Stimulated activated CD4-positive, alpha-beta T cell treated with anti-CD3 and anti-CD28 coated beads, Interleukin-1b, Interleukin-23, amount 100 ng/mL, for 1 hour (primary cell): ENCODE measurements at places on chromosomes 5 and 9.

DNA sequence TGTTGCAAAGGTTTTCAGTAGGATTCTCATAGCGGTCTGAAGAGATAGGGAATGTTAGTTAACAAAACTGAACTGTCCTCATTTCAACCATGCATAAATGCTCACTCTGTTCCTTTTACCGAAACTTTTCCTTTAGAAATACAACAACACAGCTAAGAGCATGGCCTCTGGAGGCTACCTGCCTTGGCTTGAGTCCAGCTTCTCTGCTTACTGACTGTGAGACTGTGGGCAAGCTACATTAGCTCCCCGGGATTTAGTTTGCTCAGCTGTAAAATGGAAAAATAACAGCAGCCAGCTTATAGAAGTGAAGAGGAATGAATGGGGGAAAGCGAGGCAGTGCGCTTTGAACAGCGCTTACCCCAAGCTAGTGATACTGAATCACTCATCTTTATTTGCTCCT is 507.9 kb upstream of the DAP start:
- DNase-seq: no peak

DNA sequence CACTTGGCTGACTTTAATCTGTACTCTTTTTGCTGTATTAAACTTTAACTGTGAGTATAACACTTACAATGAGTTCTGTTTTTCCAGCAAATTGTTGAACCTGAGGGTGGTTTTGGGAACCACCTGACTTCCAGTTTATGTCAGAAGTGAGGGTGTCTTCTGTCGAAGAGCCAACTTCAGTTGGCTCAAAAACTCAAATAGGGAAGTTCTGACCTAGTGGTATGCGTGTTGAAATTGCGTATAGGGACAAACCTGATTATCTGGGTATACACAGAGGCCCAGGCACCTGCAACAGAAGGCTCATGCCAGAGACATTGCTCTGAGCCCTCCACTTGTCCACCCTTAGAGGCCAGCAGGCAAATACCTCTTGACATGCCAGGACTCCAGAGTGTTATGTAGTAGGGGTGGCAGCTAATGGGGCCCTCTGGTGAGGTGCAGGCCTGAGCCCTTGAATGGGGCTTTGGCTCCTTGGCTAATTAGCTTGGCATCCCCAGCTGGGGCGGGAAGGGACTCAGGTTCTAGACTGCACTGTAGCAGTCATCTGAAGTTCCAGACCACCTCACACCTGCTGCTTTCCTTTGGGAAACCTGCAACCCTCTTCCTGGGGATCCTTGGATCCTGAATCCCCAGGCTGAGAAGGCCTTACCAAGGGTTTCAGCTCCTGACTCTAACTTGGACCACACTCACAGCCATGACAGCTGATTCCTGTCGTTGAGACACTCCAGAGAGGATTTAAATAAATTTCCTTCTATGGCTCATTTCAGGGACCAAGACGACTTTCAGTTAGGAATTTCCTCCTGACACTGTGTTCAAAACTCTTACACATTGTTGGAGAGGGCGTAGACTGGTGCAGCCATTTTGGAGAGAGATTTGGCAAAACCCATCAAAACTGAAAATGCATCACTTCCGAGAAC is 189.6 kb downstream of the HSPA4 start:
- DNase-seq: no peak

DNA sequence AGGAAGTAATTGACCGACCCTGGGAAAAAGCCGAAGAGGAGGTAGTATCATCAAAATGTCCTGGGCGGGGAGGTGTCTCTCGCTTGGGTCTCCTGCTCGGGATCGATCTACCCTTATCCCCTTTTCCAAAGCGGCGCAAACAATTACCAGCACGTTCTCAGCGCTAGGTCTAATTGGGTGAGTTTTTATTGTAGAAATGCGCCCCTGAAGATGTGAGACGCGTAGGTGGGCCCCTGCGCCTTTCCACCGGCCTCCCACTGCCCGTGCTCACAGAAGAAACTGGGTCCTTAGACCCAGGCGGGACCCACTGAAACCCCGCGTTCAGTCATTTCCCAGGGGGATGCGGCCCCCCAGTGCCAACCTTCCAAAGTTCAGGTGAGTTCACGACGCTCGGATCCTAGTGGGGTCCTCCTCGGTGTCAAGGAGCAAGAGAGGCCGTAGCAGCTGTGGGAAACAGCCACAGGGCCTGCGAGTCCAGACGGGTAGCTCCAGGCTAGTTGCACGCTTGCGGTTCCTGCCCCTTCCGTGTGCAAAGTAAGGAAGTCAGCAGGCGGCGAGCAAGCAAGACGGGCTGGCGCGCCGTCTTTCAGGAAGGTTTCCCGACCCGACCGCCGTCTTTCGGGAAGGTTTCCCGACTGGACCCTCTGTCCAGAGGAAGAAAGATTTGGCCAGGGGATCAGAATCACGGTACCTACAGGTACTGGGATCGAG is 1.5 kb downstream of the SMIM32 start:
- no peak for DNase-seq

DNA sequence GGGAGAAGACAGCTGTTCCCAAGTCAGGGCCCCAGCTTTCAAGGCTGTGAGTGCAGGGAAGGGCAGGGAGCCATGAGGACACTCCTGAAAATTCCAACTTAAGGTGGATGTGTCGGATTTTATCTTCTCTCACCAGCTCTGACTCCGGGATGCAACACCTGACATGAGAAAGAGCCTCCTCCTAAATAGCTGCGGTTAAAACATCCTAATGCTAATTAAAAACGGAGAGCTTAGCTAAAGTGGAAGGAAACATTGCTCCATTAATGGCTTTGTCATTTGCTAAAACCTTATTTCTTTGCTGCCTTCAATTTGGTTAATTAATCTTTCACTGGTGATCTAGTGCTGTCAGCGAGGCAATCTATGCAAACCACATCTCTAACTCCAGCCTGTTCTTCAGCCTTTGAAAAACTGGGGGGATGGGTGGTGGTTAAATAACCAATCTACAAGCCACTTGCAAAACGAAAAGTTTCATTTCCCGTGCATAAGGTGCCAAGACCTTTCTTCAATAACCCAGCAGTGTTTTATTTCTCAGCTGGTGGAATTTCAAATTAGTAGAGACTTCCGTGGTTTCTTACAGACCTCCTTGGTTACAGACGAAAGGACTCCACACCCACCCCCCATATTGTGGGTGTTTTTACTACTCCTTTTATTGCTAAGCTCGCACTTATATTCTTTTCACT is 379.6 kb downstream of the MLLT3 start:
- DNase-seq: no peak

DNA sequence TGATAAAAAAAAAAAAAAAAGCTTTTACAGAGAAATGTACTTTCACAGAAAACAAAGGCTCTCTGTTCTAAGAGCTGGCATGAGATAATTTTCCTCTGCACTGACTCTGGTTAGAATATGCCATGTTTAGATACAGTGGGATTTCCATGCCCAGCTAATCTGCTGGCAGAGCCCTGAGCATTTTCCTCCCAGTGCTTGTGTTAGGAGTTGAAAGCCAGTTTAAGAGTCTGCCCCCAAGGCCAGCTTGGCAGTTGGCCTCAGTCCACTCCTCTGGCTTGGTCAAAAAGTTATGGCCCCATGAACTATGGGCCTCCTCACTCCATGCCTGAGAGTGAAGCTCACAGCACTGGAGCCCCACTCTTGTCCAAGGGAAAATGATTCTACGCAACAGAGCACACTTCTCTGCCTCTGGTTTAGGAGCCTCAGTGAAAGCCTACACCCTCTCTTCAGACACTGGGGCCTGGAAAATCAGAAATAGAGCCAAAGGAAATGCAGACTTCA is 21.9 kb downstream of the MOCS2 start:
- no peak for DNase-seq

GRCh38 chr5:159511570-159511969 is 181.3 kb upstream of the IL12B start:
- no peak for DNase-seq

DNA sequence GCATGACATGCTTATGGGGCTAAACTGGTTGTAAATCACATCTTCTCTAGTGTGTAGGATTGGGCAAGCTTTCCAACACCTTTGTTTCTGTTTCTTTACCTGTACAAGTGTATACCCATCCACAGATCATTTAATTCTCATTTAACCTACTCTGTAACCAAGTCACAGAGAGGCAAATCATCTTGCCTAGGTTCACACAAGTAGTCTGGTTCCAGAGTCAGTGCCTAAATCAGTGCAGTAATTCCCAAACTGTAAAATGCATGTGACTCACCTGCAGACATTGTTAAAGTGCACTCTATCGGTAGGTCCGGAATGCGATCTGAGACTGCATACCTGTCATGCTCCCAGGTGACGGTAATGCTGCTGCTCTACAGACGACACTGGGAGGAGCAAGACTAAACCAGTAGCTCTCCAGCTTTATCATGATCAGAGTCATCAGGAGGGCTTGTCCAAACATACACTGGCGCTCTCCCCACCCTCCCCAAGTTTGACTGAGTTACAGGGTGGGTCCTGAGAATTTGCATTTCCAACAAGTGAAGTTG is 107.9 kb upstream of the FREM1 start:
- no peak for DNase-seq

- no peak for DNase-seq
Measured at GRCh38 chr9:70902692-70903131, 218.7 kb downstream of the TRPM3 start.

GRCh38 chr5:172293054-172293744 is 9.6 kb upstream of the UBTD2 start:
- DNase-seq: no peak

DNA sequence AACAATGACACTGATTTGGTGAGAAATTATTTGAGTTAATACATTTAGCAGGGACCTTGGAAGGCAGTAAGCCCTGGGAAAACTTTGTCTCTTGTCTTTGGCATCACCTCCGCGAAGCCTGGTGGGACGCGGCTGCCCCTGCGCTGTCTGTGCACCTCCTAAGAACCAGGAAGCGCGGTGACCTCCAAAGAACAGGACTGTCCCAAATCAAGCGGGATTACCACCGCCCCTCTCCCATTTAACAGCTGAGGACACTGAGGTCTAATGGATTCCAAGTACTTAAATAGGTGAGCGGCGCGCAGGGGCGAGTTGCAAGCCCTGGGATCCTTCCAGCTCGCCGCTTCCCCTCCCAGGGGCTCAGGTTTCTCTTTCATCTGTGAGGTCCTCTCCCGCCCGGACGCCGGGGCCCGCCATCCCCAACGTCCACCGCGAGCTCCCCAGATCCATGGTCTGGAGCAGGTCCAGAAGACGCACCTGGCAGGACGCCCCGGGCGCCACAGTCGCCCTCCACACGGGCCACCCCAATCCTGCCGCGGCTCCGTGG is 432 bp downstream of the STARD4 start:
- DNase-seq: no peak

DNA sequence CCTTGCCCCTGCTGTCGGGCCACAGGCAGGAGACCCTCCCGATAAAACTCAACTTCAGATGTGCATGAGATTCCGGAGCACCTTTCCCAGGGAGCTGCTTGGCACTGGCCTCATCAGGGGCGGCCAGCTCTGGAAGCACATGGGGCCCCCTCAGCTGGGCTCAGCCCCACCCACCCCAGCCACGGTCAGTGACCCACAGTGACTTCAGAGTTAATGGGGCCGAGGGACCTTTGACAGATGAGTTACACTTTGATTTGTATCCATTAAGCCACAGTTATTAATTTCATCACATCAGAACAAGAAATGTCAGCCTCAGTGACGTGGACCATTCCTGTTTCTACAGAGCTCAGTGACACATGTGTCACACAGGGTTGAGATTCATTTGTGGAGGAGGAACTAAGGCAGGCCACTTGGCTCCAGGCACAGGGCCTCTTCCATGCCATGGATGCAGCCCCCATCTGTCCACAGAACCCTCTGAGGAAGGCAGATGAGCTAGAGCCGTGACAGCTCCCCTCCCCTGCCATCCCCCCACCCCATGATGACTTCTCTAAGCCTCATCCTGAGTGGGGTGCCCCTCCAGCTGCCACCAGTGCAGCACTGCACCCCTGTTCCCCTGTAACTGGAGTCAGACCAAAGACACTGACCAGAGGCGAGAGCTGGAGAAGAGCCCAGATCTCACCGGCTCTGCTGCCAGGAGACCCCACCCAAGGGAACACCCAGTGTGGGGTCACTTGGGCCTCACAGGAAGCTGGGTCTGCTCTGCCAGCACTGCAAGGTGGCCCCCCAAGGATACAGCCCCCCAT is 69.4 kb upstream of the ADAMTS2 start:
- no peak for DNase-seq

DNA sequence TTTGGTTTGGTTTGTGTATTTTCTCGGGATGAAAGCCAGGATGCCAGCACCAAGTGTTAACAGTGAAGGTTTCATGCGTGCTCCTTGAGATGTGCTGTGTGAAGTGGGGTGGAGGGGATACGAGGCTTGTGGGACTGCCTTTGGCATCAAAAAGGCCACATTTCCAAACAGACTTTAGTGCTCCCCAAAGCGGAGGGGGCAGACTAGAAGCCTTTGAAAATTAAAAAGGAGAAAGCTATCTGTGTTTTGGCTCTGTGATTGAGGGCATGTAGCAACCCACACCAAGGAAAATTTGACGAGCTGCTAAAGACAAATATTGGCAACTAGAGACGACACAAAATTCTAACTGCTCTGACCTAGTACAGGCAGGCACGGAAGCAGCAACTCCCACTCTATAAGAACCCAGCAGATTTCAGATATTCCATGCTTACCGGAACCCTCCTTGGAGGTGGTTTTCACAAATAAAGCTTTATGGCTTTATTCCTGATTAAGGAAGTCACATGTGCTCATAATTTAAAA is 154.5 kb downstream of the ARSB start:
- no peak for DNase-seq

DNA sequence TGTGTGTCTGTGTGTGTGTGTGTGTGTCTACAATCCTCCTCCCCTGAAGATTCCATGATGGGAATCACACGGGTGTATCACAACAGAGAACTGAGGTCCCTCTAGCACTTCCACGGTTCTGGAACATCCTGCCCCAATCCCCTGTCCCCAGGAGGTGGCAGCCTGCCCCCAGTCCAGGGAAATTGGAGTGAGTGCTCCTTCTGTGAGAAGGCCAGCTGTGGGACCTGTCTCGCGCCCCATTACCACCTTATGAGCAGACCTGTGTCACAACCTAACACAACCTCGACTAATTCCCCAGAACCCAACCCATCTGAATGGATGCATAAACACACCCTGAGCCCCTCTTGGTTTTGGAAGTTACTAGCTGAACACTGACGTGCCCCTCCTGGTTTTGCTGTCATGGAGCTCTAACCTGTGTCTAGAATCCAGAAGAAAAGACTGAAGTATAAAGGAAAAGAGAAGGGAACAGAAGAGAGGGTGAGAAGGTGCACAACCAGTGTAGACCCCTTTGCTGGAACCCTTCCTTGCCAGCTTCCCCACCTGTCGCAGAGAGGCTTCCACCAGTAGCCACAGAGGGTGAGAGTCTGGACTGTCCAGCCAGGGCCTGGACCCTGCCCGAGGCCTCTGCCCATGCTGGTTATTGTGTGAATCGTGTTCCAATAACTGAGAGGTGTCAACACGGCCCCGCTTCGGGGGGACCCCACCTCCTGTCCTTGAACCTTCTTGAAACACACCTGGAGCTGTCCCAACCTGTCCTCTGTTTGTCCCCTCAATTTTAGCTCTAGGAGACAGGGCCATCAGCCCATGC is 3.4 kb downstream of the BTNL9 start:
- no peak for DNase-seq

GRCh38 chr9:77764894-77765780 is 117.0 kb upstream of the GNA14 start:
- no peak for DNase-seq
